NCI-H2081 (cell line): ENCODE measurements at places on chromosomes 7 and 10.
A peak's percentile ranks its signal among the peaks of the same experiment; 100 is the strongest.

- DNase-seq, result no peak
Measured at GRCh38 chr7:137974766-137975165, 27.1 kb downstream of the CREB3L2 start.

DNA sequence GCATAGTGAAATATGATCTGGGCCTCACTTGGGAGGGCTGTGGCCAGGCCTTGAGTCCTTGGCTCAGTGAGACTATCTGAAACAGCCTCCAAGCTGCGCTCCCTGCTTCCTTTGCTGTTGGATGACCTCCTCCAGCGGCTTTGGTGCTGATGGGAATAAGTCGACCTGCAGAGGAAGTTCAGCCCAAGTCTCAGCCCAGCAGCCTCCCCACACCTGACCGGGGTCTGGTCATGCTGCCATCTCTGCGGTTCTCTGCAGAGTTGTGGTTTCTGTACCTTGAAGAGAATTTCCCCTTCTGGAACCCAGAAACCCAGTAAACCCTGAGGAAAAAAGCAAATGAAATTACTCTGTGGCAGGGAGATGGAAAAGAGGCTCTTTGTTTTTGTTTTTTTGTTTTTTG is 4.6 kb upstream of the RBAK start:
- DNase-seq, result no peak

DNA sequence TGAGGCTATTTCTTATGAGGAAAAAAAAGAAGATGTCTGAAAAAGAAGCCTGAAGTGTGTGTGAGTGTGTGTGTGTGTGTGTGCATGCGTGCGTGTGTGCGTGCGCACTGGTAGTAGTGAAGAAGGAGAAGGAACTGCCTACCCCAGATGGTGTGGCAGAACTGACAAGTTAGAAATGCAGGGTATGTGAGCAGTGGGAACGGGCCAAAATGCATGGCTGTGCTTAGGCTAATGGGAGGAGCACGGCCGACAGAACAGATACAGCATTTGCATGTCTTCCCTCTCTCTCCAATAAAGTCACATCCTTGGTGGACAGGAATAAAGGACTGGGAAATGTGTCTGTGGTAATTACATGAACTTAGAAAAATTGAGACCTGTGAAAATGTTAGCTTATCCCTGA is 94.3 kb downstream of the IDE start:
- DNase-seq, result no peak

DNA sequence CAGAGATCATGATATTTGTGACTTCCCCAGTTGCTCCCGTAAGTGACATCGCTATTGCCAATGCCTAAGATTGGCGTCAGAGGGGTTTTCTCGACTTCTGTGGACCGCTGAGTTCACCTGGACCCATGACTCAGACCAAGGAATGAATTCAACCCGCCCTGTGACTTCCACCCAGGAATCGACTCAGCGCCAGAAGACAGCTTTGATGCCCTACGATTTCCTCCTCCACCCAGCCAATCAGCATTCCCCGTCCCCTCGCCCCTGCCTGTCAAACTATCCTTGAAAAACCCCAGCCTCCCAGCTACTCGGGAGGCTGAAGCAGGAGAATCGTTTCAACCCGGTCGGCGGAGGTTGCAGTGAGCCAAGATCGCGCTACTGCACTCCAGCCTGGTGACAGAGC is 58.3 kb downstream of the MICALL2 start:
- DNase-seq, result no peak

GRCh38 chr7:105132835-105133234 is 118.8 kb downstream of the KMT2E start:
- DNase-seq, result no peak

- no peak for DNase-seq
Measured at GRCh38 chr10:43123361-43124093, 14.7 kb upstream of the CSGALNACT2 start.

DNA sequence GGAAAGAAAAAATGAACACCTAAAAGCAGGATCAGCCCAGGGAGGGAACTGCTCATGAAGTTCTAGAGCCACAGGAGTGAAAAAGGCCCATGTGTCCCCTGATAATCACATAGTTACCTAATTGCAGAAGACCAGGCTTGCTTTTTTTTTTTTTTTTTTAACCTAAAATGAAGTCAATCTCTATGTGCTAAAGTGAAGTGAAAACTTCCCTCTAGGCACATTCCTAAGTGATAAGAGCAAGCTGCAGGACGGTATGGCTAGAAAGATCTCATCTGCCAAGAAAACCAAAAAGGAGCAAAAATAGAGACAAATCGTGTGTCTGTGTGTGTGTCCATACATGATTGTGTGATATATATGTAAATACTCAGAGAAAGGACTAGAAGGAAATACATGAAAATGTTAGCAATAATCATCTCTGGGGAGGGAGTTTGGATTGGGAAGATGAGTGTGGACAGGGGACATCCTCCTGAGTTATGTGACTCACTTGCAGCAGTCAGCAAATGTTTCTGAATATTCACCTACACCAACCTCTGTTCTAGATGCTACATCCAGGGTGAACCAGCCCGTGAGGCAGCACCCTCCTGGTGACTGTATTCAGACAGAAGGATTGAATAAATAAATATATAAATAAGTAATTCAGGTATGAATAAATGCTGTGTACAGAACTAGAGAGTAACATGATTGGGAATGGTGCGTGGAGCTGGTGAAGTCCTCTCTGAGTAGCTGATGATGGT is 76.4 kb downstream of the C10orf90 start:
- DNase-seq, result no peak

DNA sequence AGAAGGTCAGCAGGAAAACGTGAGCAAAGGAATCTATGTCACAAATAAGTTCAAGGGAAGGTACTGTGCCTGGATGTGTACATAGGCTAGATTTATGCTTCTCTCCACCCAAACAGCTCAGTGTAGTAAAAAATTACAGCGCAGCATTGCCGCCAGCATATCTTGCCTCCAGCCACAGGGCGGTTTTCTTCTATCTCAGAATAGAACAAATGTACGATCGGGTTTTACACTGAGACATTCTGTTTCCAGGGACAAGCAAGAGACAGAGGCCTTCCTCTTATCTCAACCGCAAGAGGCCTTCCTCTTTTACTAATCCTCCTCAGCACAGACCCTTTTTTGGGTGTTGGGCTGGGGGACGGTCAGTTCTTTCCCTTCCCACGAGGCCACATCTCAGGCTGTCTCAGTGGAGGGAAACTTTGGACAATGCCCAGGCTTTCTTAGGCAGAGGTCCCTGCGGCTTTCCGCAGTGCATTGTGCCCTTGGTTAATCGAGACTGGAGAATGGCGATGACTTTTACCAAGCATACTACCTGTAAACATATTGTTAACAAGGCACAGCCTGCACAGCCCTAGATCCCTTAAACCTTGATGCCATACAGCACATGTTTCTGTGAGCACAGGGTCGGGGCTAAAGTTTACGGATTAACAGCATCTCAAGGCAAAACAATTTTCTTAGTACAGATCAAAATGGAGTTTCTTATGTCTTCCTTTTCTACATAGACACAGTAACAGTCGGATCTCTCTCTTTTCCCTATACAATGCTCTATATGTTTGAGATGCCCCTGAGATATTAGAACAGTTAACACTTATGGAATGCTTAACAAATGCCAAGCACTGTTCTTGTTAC is 11.6 kb upstream of the ABHD11 start:
- no peak for DNase-seq

DNA sequence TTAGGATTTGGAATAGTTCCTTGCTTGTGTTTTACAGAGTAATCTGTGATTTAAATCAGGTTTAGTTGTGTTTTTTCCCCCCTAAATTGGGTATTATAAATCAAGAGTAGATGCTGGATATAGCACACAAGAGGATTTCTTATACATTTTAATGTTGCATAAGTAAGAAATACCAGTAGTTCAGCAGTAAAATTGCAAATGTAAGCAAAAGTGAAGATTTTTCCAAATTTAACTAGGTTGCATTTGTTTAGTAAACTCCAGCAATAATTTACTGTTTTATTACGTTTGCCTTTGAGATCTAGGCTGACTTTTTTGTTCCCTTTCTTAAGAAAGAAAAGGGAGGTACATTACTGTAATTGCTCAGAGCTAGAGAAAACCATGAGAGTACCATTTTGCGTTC is 207.3 kb downstream of the LRMDA start:
- DNase-seq, result no peak

DNA sequence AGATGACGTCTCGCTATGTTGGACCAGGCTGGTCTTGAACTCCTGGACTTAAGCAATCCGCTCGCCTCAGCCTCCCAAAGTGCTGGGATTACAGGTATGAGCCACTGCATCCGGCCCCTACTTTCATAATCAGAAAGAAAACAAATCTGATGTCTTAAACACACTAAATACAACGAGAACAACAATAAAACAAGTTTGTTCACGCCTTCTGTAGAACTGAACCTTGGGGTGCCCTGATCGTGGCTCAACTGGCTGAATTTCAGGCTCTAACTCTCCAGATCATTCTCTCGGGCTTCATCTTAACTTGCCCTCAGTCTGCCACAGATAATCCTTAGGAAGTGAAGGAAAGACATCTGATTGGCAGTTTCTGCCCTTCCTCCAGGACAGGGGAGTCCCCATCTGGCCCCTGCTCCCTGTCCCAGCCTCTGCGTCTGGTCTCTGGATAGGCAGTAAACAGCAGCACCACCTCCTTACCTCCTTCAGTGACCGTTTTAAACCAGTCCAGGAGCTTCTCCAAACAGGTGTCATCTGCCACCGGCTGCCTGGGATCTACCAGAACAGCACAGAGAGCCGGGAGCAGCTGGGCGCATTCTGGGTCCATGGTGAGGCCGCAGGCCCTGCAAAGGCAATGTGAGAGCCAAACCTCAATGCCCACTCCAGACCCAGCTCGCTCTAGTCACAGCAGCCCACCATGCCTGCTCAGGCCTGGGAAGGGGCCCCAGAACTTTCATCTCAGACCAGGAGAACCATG is 1.3 kb downstream of the BRAT1 start:
- DNase-seq, result no peak

DNA sequence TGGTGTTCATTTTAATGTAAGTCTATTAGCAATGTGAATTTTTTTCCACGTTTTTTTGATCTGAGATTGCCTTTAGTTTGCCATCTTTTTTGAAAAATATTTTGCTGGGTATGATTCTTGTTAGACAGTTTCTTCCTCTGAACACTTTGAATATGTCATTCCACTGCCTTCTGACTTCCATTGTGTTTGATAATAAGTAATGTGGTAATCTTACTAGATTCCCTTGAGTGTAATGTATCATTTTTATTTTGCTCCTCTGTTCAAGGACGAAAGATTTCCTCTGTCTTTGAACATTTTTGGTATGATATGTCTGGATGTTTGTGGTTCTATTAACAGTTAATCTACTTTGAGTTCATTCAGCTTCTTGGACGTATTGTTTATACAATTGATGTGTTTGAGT is 371.4 kb downstream of the SUGCT start:
- DNase-seq, result no peak

- no peak for DNase-seq
Measured at GRCh38 chr10:43203448-43204041, 63.3 kb downstream of the RASGEF1A start.

GRCh38 chr10:70880077-70880534 is 8.3 kb downstream of the PCBD1 start:
- peak; percentile 53 for DNase-seq

DNA sequence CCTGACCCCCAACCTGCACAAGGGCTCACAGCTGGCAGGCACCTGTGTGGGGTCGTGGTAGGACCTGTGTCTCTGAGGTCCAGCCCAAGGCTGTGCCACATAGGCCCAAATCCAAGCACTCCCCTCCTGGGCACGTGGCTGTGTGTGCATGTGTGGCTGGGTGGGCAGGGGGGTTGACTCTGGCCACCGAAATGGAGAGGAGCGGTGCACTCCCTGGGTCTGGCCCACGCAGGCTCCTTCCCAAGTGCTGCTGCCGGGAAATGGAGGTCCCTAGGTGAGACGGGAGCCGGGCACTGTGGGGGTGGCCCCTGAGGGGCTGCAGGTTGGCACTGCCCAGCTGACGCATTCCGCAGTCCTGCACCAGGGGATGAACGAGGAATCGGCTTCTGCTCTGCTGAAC is 528.1 kb downstream of the DNAJB6 start:
- DNase-seq, result no peak

GRCh38 chr10:31384589-31384949 is 65.6 kb downstream of the ZEB1 start:
- no peak for DNase-seq

- DNase-seq, result no peak
Measured at GRCh38 chr7:147911201-147911601, 679.4 kb upstream of the C7orf33 start.

DNA sequence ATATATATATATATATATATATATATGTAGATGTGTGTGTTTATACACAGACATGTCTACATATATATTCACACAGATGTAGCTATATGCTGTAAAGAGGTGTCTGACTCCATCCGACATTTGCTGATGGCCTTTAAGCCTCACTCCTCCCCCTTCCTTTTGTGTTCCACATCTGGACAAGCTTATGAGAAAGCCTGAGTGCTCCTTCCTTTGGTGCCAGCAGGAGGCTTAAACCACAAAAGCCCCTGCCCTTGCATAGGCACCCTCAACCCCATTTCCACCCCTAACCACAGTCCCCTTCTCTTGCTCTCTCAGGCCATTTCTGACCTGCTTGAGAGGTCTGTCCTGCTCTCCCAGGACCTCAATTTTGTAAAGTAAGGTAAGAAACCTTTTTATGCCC is 98.7 kb downstream of the SVOPL start:
- no peak for DNase-seq

GRCh38 chr7:105210721-105211205 is 178.0 kb downstream of the SRPK2 start:
- DNase-seq, result no peak

DNA sequence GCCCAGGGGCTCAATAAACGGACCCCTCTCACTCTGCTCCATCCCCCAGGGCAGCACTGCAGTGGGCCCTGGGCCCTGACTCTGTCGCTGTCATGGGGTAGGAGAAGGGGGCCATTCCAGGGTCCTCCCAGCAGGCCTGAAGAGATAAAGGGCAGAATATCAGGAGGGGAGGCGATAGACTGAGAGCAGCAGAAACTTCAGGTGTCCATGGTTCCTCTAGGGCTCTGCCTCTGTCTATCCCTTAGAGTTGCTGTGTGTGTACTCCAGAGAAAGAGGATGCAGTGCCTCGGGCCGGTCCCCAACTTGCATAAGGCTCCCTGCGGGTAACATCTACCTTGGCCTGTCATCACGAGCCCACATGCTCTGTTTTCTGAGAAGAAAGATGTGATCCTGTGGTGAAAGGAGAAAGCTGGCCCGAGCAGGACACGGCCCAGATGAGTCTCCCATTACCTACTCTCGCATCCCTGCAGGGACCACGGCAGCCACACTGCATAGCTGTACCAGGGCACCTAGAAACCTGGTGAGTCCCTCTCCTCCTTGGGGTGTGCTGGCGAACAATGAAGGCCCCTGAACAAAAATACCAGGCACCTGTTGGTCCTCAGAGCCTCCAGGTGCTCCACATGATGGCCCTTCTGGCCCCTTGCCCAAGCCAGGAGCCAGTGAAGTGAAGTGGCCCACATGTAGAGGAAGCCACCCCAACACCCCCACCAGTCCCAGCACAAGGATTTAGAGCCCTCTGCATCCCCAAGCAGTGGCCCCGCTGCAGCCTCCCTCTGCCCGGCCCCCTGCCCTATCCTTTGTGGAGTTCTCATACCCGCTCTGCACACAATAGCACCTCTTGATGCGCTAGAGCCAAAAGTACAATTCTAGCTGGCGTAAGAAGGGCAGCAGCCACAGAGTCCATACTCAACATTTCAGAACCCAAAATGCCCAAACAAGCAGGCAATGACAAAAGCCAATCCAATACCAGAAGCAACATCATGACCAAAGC is 106.8 kb downstream of the ARHGAP22 start:
- no peak for DNase-seq

- peak; percentile 32 for DNase-seq
Measured at GRCh38 chr10:71608819-71609768, 110.5 kb downstream of the C10orf105 start.
